ENCODE measurements at places on chromosomes 12 and 14.

- DNase-seq: no peak
These were observed 509.3 kb upstream of the CCDC196 start for GRCh38 chr14:65976761-65977404.

- no peak for DNase-seq
These were observed at the start of gene LIN7A for GRCh38 chr12:80937391-80938238. Gene LIN7A (minus strand): TSS chr12:80937934. CDS start chr12:80937722, 212 bp downstream.

GRCh38 chr14:30621354-30621939 lies 672 bp upstream of the SCFD1 start:
- DNase-seq: no peak

GRCh38 chr12:57092529-57092862 lies 3.6 kb downstream of the NAB2 start:
- DNase-seq: no peak

DNA sequence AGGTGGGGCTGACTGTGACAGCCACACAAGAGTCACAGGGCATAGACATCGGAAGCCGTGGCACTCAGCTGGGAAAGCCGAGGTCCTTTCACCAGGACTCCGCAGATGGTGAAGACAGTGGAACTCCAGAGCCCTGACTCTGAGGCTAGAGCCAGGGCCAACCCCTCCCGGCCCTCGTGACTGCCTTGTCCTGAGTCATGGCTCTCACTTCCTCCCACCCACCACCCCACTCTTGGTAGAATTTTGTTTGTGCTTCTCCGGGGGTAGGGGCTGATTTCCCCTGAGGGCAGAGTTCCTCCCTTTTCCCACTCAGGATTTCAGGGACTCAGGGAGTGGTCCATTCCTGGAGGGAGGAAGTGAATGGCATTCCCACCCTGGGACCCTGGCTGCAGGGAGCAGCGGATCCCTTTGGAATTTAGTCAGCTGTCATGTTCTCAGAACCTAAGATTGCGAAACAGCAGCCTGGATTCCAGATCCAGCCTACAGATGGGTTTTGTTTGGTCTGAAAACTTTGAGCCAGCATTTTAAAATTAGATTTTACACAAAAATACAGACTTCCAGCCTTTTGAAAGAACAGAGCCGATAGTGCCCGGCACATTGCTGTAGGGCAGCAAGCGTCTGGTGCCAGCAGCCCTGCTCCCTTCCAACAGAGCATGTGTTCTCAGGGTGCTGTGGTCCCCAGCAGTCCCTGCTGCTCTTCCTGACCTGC lies 50.7 kb downstream of the TPCN1 start:
- no peak for DNase-seq

DNA sequence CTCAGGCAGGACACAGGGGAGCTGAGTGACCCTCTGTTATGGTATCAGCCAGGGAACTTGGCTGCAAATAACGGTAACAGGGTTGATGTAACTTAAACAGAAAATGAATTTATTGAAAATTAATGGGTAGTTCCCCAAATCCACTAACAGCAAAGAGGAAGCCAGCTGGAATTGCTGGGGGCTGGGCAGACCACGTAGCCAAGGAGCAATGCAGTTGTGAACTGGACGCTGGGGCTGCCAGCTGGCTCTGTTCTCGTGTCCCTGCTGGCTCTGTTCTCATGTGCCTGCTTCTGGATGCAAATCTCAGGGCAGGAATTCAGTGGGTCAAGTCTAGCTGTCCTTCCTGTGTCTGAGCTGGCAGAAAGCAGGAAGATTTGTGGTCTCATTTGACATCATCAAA lies 1383.3 kb upstream of the TMEM132C start:
- DNase-seq: no peak

DNA sequence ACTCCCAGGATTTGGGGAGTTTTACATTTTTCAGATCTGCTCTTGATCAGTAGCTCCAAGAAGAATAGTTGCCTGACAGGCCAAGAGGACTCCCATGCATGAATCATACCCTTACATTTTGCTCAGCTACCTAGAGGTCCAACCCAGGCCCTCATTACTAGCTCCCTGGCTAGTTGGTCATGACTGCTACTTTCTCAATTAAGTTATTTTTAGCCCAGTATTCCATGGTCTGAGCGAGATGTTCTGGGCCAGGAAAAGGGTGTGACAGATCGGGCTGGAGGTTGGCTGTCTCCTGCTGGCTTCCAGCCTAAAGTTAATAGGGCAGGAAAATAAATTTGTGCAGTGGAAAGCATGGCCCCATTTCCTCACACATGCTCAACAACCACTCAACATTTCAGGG lies 379.2 kb downstream of the GRIN2B start:
- DNase-seq: no peak

DNA sequence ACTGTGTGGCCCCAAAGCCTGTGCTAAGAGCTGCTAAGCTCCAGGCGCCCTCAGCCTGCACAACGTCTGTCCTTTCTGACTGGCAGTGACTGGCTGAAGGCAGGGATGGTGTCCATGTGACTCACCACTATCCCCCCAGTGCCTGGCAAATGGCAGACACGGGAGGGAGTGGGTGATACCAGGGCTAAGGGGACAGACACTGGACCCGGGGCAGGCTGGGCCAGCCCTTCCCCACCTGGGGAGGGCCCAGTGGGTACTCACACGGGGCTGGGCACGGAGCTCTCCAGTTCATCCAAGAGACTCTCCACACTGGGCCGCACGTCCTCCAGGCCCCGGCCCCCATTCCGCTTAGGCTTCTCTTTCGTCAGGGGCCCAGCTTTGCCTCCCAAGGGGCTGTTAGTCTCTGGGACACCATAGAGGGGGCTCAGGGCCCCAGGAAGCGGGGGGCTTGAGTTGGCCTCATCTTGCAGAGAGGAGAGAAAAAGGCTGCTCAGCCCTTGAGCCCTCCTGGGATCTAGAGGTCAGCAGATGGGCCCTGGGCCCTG lies 21.4 kb upstream of the RPLP0 start:
- DNase-seq: no peak

DNA sequence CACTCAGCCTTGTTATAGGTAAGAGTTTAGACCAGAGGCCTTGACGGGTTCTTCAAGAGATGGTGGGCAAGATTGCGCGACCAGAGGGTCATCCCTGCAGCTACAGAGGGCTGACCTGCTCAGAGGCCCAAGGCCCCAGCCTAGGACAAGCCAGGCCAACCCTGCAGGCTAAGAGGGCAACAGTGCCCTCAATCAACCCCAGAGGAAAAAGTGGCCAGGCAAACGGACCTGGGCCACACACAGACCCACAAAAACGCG lies 1.3 kb downstream of the SSH1 start:
- DNase-seq: no peak

DNA sequence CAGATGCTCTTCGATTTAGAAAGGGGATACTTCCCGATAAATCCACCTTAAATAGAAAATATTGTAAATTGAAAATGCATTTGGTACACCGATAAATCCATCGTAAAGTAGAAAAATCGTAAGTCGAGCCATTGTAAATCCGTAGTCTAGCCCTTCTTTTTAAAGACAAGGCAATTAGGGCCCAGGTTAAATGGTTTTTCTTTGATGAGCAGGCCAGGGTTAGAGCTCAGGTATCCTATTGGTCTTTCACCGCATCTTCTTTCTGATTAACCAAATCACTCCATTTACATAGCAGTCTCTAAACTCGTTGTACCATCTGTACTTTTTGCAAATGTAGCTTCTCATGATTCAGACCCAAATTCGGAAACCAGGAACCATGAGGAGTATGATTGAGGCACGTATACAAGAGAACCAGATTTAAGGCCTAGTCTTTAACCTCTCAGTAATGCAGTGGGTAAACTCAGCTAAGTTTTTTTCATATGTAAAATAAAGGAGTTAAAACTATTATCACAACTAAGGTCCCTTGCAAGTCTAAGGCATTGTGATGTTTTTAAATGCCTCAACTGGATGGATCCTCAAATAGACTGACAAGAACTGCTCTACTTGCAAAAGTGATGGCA lies 2.2 kb upstream of the YAF2 start:
- no peak for DNase-seq

- no peak for DNase-seq
These were observed 27.9 kb downstream of the ACTN1 start for GRCh38 chr14:68951035-68951797.

DNA sequence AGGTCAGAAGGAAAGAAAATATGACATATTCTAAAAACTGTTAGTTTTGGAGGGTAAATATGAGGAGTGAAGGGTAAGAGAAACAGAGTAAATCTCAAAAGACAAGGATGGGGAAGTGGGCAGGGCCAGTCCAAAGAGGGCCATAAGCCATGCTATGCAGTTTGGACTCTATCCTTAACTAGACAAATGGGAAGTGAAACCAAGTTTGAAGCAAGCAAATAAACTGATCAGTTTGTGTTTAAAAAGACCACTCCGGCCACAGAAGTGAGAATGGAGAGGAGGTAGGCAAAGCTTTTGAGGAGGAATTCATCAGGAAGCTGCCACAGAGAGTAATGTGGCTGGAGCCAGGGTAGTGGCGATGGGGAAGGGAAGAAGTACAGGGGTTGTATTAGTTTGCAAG lies 37.5 kb upstream of the DAAM1 start:
- no peak for DNase-seq

GRCh38 chr12:53725824-53726223 lies 1.4 kb downstream of the CALCOCO1 start:
- DNase-seq: no peak

DNA sequence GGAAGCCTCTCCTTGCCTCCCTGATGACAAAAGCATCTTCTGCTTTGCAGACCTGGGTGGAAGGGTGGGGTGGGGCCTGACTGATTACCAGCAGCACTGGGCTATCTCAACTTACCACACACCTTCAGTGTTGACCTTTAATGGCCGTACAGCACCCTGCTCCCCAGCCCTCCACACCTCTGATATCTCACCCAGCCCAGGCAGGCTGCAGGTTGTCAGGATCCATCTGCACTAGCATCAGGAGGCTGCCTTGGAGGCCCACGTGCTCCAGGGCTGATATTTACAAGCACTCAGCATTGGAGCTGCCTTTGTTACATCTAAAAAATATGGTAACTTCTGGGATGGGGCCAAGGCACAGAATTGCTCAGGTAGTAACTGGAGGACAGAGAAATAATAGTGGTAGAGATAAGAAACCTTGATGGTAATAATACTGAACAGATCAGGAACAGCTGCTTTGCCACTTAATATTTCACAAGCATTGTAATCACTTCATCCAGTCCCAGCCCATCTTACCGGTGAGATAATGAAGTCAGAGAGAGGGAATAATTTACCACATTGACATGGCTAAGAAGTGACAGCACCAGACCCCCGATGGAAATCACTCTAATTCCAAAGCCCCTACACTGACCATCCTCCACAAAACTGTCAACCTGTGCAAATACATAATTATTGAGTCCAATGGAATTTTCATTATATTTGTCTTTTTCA lies 125.2 kb upstream of the RFLNA start:
- DNase-seq: no peak

- no peak for DNase-seq
These were observed 601.8 kb downstream of the SLC16A7 start for GRCh38 chr12:60197589-60197988.

- DNase-seq: no peak
These were observed 8.1 kb upstream of the P2RX7 start for GRCh38 chr12:121124402-121125109.
